CD4-positive, alpha-beta T cell treated with Interleukin-17A for 1 hour (primary cell): ENCODE measurements at places on chromosomes 5 and 9.

DNA sequence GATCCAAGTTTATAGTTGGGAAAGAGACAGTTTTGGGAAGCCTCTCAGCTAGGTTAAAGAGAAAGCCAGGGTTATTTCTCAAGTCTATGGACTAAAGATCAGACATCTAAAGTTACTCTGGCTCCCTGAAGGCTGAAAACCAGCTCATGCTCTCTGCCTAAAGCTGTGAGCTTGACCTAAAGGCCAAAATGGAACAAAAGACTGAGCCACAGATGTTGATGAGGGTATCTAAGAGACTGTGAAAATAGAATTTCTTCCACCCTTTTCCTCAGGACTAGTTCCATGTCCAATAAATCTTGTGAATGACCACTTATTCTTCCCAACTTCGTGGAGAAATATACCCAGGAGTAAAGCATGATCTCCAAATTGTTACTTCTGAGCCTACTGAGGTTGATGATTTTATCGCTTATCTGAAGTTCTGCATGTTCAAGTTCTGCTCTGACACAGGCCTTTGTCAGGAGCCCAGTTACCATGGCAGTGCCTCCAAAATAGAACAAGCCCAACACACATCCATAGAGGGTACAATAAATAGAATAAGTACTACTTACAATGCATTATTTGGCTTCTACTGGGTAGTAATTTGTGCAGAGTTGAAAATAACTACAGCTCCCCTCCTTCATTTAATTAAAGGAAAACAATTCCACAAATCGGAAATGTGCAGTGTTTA, 373.6 kb downstream of the NTRK2 start:
- no peak for DNase-seq

DNA sequence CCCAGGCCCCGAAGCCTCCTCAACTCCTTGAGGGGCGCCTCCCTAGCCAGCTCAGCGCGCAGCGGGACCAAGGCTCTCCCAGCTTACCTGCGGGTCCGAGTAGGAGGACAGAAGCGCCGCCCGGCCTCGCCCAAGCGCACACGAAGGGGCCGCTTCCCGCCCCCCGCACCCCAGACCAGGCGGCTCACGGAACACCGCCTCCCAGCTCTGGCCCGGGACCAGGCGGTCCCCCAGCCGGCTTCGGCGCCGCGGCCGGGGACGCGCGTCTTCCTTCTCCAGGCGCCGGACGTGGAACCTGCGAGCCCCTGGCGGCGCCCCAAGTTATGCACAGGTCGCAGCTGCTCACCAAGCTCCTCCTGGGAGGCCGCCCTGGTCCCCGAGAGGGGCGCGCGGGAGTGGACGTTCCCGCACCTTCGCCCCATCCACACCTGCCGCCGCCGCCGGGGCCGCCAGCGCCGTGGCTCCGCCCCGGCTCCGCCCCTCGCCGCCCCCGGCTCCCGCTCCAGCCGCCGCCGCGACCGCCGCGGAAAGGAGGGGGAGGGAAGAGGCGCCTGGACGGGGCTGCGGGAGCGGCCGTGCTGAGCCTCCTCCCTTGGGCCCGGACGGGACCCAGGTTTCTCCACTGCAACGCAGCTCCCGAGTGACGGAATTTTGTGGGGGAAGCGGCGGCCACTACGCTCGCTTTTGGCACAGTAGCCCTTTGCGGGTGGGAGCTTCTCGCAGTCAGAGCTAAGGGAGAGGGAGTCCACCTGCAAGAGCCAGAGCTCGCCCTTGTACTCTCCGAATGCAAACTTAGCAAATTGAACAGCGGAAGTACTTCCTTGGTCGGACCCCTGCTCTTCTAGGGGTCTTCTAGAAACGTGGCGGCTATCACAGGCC, 77.5 kb upstream of the IFNE start:
- peak; percentile 60 for DNase-seq

- no peak for DNase-seq
Observed at GRCh38 chr9:38683336-38683735, 36.6 kb downstream of the FAM240B start.

GRCh38 chr9:16715404-16715803, 155.1 kb downstream of the BNC2 start:
- no peak for DNase-seq

DNA sequence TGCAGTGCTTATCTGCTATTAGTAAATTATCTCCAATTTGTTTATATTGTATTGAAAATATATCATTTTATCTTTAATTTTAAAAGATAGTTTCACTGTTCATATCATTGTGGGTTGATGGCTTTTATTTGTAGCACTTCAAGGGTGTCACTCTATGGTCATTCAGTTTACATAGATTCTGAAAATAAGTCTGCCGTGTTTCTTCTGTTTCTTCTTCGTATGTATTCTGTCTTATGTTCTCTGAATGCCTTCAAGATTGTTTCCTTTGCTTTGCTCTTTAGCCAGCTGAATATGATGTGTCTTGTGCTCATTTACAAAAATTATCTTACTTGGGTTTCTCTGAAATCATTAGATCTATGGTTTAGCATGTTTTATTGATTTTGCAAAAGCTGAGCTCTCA, 359.9 kb downstream of the CYLC2 start:
- no peak for DNase-seq

GRCh38 chr5:74540622-74541021, 99.9 kb downstream of the ENC1 start:
- no peak for DNase-seq

DNA sequence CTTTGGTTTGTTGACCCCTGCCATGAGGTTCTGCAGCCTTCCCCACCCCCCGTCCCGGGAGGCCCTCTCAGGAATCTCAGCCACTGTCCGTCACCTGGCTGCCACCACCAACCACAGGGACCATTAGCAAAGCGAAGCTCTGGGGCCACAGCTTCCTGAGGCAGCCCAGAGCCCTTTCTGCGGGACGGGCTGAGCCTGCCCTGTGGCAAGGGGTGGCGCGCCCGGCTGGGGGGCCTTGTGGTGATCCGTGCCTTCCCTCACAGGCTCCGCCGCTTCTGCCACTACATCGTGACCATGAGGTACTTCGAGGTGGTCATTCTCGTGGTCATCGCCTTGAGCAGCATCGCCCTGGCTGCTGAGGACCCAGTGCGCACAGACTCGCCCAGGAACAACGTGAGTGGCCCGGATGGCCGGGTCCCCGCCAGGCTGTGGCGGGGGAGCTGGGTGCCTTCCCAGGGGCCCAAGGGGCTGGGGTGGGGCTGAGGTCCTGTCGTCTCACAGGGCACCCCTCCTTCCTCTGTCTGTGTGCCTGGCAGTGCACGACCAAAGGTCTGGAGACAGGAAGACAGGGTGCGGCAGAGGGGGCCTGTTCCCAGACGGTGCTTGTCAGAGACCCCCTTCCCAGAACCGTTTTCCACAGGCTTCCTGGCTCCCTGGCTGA, 169.2 kb downstream of the CACNA1B start:
- no peak for DNase-seq

DNA sequence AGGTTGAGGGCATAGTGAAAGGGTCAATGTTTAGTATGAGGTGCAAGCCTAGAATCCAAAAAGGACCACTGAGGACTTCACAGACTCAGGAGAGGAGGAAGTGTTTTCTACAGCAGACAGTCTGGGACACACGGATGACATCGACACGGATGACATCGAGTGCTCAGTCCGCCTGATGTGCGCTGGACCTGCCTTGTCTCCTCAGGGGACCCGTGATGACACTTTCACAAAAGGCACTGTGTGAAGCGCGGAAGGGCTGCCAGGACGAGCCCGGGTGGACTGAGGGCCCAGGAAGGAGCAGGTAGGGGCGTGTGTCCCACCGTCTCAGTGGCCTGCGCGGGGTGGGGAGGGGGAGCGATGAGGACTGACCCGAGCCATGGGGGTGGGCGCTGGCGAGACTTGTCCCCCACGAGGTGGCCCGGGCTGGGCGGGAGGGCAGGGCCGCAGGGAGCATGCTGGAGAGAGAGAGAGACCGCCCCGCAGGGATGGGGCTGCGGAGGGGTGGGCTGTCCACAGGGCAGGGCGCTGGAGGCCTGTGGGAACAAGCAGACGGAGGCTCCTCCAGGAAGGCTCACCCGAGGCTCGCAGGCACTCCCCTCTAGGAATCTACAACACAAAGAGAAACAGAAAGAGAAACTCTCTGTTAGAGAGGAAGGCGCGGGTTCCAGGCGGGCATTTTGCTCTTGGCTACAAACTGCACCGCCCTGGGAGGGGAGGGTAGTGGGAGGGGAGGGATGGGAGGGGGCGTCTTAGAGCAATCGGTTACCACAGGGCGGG, 54.9 kb downstream of the USP20 start:
- peak; percentile 82 for DNase-seq

GRCh38 chr5:96733771-96734500, 71.8 kb downstream of the CAST start:
- no peak for DNase-seq

DNA sequence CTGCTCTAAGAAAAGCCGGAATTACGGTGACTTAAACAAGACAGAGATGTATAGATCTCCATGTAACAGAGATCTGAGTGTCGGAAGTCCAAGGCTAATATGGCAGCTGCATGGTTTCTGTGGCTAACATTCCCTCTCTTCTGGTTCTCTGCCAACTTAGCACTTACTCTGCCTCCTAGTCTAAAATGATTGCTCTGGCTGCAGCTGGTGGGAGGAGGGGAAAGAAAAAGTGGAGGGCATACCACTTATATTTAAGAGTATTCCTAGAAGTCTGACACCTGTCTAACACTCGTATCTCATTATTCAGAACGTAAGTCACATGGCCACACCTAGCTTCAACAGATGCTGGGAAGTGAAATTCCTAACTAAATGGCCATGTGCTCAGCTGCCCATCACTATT, 551.5 kb upstream of the TLE4 start:
- DNase-seq = no peak

GRCh38 chr9:34049630-34050384, 1.1 kb upstream of the UBAP2 start:
- no peak for DNase-seq

DNA sequence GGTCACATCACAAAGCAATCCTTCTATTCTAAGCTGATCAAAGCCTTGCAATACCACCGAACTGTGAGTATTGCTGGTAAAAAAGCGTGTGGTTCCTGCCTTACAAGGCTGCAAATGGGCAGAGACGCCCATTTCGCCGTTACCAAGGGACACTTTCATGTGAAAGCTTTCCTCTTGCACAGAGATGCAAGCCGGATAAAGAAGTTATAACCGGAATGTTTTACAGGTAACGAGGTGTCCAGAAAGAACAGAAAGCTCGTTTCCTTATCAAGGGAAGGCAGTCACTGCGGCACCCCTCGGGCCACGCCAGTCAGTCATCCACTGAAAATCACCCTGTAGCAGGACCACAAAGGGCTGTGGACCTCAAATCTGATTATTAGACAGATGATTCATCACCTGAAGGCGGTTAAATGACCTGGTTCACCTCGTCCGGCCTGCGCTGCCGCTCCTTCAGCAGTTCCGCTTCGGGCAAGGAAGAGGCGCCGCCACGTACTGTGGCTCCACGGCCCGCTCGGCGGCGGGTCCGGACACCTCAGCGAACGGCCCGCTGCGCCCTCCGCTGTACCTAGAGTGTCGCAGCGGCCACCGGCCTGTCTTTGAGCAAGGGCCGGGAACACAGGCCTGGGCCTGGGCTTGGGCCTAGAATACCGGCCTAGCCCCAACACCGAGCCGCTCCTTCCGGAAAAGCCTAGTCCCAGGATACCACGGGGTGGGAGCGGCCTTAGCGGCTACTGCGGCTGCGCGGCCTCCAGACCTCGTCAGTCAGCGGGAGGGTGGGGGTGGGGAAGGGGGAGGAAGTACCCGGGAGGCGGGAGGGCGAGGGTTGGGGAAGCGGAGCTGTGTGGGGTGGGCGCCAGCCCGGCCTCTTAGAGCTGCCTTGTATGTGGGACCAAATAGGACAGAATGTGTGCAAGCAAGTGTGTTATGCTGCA, at the start of gene KLHL9:
Gene KLHL9 (minus strand): TSS at position 704 of the 932 bp plus-strand sequence. CDS start 545 bp downstream, at position 159.
- DNase-seq = peak; percentile 89

DNA sequence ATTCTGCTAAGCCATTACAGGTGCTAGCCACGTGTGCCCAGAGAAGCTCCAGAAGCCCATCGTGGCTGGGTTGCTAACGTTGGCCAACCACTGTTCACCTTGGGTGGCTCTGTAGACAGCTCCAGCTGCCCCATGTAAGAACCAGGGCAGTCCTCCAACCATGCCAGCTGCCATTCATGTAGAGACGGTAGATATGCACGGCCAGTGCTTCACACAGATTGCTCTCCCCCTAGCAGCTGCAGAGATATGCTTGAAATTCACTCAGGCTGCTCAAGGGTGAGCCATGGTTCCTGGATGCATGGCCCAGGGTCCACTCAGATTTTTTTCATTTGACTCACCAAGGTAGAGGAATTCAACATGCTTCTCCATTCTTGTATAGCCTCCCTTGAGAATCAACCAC, 31.0 kb downstream of the GADD45G start:
- no peak for DNase-seq

GRCh38 chr5:62737766-62738165, 159.1 kb downstream of the LRRC70 start:
- no peak for DNase-seq

DNA sequence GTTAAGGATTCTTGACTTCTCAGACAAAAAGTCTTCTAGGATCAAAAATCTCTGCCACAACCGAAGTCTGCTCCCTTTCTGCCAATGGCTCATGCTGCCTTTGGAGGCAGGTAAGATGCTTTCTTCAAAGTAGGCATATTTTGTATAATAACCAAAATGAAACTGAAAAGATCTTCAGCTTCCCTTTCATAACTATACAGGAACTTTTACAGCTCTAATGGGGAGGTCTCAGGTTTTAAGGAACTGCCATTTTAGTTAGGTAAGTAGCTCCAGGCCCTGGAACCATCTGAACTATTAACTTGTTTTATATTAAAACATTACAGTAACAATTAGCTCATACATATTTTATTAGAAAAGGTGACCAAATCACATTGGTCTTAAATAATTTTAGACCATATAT, 110.9 kb upstream of the FREM1 start:
- DNase-seq = no peak

GRCh38 chr9:112562235-112562958, 75.8 kb downstream of the KIAA1958 start:
- DNase-seq = no peak

DNA sequence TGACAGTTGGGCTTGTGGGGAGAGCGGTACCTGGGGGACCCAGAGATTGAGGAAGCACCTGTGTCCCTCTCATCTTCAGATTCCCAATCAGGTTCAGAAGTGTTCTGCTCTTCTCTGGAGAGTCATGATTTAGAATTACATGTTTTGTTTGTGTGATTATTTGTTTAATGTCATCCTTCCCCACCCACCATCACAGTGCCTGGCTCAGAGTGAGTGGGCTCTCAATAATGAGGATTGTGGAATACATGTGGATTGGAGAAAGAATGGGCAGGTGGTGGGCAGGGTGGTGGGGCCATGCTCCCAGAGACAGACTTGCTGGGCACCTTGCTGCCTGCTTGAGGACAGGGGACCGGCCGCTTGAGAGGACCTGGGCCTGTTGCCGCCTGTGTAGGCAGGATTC, 88.0 kb downstream of the PPARGC1B start:
- DNase-seq = no peak

DNA sequence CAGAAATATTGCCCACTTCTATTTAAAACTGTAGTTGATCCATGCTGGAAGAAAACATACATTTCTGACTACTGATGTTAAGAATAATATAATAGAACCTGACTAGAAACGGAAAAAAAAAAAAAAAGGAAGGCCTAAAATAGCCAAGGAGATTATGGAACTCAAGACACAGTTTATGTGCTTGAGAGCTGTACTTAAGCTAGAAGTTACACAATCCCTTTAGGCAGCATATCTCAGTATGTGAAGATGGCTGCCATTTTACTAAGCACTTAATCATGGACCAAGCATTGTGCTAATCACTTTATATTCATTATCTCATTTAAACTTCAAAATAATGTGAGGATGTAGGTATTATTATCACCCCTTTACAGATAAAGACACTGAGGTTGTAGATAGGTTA, 73.0 kb upstream of the NR4A3 start:
- DNase-seq = no peak
